ENCODE measurements at places on chromosomes 6 and 20. TPM values are rescaled to one million over a fixed set of nuclear protein-coding genes. Genes with fewer than 3 reads are reported as not detected.

DNA sequence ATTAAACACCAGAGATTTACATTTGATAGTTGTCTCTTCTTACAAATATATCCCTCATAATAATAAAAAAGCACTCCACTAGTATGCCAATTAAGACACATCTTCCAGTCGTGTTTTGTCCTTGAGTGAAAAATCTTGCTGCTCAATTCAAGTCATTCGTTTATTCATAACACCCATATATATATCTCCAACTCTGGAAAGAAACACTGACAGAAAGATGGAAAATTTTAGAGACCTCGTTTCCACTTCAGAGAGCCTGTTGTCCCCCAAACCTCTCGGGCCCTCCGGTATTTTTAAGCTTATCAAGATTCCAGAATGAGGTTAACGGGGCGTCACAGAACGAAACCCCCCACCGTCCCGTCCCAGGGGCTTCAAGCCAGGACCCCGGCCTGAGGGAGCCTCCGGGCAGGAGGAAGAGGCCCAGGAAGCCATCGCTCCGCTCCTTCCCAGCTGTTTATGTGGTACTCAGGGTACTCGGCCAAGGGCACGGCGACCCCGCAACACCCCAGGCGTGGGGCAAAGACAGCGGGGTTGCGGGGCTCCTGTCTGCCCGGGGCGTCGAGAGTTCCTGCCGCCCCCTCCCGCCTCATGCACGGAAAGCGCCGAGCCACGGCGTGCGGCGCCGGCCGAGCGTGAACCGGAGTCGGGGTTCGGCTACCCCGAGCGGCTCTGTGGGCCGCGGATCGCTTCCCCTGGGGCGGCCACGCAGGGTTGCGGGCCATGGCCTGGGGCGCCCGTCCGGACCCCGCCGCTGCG is 623 bp upstream of the SNX9 start:
- no peaks in the 10 kb centered on the region for H3K27me3 ChIP-seq
- H3K36me3 ChIP-seq, result peaks cover 9% of the 10 kb centered on the region
- peaks cover 23% of the 10 kb centered on the region for H3K4me1 ChIP-seq
- H3K4me3 ChIP-seq, result peak overlapping the region; percentile 99
- DNase-seq, result peak; percentile 25

DNA sequence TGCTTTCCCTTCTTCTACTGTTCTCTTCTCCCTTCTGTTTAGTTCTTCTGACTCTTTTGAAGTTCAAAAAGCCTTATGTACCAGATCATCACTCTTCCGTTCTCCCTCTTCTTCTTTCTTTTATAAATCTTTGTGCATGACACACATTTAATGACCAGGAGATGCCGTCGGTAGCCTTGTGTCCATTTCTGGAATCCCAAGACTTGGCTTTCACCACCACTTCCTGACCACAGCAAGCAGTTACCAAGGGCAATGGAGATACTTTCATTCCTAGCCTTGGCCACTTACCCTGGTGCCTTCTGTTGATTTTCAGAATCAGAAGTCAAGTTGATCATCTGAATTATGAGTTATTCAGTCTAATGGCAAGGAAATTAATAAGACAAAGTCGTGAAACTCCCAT is 268.5 kb upstream of the QKI start:
- no peaks in the 10 kb centered on the region for H3K4me1 ChIP-seq
- no peaks in the 10 kb centered on the region for H3K36me3 ChIP-seq
- H3K27ac ChIP-seq, result no peak overlapping the region
- no peak for DNase-seq

DNA sequence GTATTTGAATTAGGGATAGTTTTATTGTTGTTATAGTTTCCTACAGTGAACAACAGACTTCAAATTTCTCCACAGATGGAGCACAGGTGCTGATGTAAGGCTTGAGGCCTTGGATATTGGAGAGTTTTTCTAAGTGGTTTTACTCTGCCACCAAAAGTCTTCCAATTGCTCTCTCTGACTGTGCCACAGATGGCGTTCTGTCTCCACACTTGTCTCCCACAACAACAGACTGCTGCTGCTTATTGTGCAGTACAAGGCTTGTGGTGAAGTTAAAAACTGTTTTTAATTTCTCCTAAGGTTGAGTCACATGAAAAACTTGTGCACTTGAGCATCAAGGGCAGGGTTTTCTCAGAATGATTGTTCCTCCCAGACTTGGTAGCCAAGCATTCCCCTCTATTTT is 460.9 kb upstream of the KHDRBS2 start:
- no peaks in the 10 kb centered on the region for H3K36me3 ChIP-seq
- H3K27ac ChIP-seq, result no peak overlapping the region
- DNase-seq, result no peak
- H3K4me1 ChIP-seq, result no peaks in the 10 kb centered on the region
- H3K27me3 ChIP-seq, result no peaks in the 10 kb centered on the region

- no peaks in the 10 kb centered on the region for H3K36me3 ChIP-seq
- no peaks in the 10 kb centered on the region for H3K4me1 ChIP-seq
- H3K4me3 ChIP-seq, result no peak overlapping the region
- no peak overlapping the region for H3K27ac ChIP-seq
- no peak for DNase-seq
Observed at GRCh38 chr6:79706527-79706926, 75.4 kb downstream of the SH3BGRL2 start.

APOBEC2 gene
- total RNA-seq, result not detected

- H3K4me3 ChIP-seq, result no peak overlapping the region
- no peaks in the 10 kb centered on the region for H3K36me3 ChIP-seq
- no peaks in the 10 kb centered on the region for H3K27me3 ChIP-seq
Observed at GRCh38 chr6:138007014-138007472, 100.2 kb downstream of the PERP start.

- no peak overlapping the region for H3K27ac ChIP-seq
- H3K36me3 ChIP-seq, result no peaks in the 10 kb centered on the region
- DNase-seq, result no peak
- H3K4me3 ChIP-seq, result no peak overlapping the region
Observed at GRCh38 chr6:129994410-129994809, 24.0 kb upstream of the L3MBTL3 start.

- no peak for DNase-seq
- no peaks in the 10 kb centered on the region for H3K4me1 ChIP-seq
- no peak overlapping the region for H3K4me3 ChIP-seq
- no peaks in the 10 kb centered on the region for H3K27me3 ChIP-seq
- H3K36me3 ChIP-seq, result no peaks in the 10 kb centered on the region
Observed at GRCh38 chr6:23547851-23548250, 578.2 kb upstream of the NRSN1 start.

ARHGAP40 gene
- total RNA-seq, result 0.06 TPM

DNA sequence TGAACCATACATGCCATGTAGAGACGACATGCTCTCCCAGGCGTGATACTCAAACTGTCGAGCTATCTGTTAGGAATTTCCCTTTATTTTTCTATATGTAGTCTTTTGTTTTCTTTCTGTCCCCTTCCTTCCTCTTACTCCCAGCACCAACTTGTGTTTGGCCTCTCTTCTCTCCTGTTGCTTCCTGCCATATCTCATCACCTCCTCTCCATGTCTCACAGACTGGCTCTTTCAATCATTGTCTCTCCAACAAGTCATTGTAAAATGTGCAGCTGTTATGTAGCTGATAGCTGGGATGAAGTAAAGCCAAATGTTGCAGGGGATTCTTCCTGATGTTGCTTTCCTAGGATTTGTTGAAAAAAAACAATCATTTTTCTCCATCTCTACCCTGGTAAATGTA is 234.5 kb downstream of the TMEM242 start:
- H3K4me3 ChIP-seq, result no peak overlapping the region
- H3K36me3 ChIP-seq, result 0 out of 2 replicates have a peak, but pooled peaks cover 5% of the 10 kb centered on the region
- no peak for DNase-seq
- H3K27me3 ChIP-seq, result no peaks in the 10 kb centered on the region
- H3K4me1 ChIP-seq, result peaks cover 20% of the 10 kb centered on the region

SIRPD gene
- not detected for total RNA-seq

PLA2G7 gene
- not detected for total RNA-seq

All from SJSA1 (cell line).